EH (cell line): ENCODE measurements at places on chromosomes 11 and 22.

- peak; percentile 25 for DNase-seq
Measured at GRCh38 chr11:112339566-112339965, 78.9 kb upstream of the PLET1 start.

- no peak for DNase-seq
Measured at GRCh38 chr11:69055212-69055586, 6.5 kb downstream of the TPCN2 start.

DNA sequence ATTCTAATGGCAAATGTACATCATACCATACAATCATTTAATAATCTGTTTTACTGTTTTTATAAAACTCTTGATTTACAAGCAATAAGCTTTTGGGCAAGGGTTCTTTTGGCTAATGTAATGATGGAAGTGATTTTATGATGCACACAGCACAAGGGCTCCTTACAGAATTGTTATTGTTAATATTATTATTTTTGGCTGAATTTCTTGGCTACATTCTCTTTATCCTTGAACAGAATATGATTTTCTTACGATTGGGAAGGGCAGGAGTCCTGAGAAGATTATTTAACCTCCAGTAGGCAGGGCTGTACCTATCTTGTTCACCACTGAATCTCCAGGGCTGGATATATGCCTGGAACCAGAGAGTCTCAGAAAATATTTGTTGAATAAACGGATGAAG, 70.4 kb upstream of the ARHGAP20 start:
- DNase-seq, result no peak

DNA sequence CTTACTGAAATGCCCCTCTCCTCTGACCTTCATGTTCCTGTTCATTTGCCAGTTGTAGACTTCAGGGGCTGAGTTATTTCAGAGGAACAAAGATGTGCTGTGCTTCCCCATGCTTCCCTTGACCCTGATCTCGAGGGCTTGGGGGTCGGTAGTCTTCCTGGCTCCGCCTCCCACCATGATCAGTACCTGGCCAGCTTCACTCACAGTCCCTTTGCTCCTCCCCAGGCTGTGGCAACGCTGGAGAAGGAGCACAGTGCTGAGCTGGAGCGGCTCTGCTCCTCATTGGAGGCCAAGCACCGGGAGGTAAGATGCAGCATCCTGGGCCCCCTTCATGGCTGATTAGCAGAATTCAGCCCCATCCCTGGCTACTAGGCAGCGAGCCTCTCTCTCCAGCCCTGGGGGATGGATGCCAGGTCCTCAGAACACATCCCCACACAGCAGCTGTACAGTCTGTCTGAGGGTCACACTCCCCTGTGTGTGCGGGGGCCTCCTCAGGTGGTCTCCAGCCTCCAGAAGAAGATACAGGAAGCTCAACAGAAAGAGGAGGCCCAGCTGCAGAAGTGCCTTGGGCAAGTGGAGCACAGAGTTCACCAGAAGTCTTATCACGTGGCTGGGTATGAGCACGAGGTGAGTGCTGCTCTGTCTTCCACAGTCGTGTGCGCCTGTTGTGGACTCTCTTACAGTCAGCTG, 64.5 kb downstream of the CEP164 start:
- no peak for DNase-seq

DNA sequence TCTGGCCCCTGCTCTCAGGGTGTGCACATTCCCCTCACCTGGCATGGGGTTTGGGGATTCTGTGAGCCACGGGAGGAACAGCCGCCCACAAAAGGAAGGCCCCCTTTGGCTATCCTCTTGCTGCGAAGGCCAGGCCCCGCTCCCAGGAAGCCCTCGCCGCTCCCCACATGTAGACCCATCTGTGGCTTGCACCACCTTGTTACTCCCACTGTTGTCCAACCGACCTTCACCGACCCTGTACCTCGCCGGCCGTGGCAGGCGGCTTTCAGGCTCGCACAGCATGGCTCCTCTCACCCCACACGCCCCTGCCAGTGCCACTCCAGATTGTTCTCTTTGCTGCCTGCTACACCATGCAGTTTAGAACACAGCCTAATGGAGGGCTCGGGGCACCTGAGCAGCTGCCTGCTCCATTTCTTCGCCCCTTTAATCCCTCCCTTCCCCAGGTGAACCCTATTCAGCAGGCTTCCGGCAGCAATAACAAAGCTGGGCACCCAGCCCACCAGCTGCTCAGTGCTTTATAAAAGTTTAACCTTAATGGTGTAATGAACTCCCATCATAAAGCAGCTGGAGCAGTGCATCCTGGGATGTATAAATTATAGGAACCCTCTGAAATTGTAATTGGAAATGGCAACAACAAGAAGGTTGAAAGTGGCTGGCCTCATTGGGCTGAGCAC, 10.7 kb downstream of the DAGLA start:
- no peak for DNase-seq

- no peak for DNase-seq
Measured at GRCh38 chr11:113736323-113736722, 30.2 kb upstream of the TMPRSS5 start.

DNA sequence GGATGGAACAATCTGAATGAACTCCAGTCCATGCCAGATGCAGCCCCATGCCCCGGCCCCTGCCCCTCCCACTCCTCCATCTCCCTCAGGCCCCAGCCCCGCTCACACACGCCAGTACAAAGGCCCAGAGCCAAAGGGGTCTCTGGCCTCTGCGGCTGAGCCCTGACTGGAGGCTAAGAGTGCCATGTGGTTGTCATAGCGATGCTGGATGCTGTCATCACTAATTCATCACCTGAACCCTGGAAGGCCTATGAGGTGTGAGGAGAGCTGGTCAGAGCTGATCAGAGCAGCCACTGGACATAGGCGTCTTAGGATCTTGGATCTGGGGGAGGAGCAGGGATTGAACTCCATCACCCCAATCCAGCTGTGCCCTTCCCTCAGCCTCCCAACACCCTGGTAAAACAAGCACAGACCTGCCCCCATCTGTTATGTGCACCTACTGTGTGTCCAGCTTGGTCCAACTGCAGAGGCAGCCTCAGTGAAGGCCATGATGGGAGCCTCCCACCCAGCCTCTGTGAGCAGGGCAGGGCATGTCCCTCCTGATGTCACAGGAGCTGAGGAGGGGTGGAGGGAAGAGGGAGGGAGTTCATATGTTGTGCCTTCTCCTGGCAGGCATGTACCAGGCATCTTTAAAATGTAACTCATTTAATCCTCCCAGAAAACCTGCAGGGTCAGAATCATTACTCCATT, 16.7 kb downstream of the PDE2A start:
- DNase-seq, result no peak

DNA sequence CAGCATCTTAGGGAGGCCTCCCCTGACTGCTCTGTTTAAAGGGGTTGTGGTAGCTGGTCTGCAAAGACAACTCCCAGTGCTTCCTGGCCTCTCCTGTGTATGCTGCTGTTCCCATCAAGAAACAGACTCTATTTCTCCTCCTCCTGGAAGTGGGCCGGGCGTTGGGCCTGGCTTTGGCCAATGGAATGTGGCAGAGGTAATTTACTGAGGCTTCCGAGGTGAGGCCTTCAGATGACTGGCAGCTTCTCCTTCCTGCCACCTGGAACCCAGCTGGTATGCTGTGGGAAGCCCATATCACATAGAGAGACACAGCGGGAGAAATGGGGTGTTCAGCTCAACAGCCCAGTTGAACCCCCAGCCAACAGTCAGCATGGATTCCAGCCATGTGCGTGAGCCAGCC, 25.1 kb upstream of the EIF3D start:
- DNase-seq, result no peak

- no peak for DNase-seq
Measured at GRCh38 chr11:20617346-20618005, 18.1 kb downstream of the SLC6A5 start.

- peak; percentile 58 for DNase-seq
Measured at GRCh38 chr22:46791201-46791731, 28.8 kb downstream of the TBC1D22A start.

- no peak for DNase-seq
Measured at GRCh38 chr11:4194889-4195288, 100.3 kb downstream of the RRM1 start.

DNA sequence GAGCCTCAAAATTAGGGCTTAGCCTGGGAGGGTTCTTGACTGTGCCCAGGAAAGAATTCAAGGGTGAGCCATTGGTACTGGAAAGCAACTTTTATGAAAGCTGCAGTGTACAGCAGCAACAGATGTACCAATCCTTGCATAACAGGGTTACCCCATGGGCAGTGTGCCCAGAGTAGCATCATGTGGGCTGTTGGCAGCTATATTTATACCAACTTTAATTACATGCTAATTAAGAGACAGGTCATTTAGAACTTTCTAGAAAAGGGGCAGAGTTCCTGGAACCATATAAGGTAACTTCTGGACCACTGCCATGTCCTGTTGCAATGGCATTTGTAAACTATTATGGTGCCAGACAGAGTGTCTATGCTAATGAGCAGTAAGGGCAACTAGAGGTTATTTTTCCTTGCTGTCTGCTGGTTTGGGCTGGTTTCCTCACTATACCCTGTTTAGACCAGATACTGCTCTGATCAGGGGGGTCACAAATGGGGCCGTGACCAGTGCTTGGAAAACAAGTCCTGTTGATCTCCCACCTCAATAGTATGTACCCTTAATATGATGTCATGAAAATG, 1120.5 kb upstream of the RAG2 start:
- DNase-seq, result peak; percentile 20

GRCh38 chr11:129871914-129872313, 23.5 kb downstream of the NFRKB start:
- DNase-seq, result no peak

- no peak for DNase-seq
Measured at GRCh38 chr11:33704240-33705002, 3.8 kb upstream of the C11orf91 start.

DNA sequence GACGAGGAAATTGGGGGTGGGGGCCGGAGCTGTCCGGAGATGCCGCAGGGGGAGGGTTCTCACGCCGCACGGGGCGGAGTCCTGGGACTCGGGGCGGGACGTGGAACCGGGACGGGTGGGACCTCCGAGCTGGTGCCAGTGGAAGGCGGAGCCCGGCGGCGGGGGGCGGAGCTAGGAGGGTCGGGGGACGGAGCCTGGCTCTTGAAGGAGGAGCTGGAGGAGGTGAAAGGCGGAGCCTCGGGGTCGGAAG, 271 bp downstream of the FKBP2 start:
- DNase-seq, result peak; percentile 99
